ENCODE measurements at places on chromosomes 7 and 10.

- no peak for DNase-seq
Measured at GRCh38 chr10:6769704-6770417, 189.8 kb upstream of the PRKCQ start.

DNA sequence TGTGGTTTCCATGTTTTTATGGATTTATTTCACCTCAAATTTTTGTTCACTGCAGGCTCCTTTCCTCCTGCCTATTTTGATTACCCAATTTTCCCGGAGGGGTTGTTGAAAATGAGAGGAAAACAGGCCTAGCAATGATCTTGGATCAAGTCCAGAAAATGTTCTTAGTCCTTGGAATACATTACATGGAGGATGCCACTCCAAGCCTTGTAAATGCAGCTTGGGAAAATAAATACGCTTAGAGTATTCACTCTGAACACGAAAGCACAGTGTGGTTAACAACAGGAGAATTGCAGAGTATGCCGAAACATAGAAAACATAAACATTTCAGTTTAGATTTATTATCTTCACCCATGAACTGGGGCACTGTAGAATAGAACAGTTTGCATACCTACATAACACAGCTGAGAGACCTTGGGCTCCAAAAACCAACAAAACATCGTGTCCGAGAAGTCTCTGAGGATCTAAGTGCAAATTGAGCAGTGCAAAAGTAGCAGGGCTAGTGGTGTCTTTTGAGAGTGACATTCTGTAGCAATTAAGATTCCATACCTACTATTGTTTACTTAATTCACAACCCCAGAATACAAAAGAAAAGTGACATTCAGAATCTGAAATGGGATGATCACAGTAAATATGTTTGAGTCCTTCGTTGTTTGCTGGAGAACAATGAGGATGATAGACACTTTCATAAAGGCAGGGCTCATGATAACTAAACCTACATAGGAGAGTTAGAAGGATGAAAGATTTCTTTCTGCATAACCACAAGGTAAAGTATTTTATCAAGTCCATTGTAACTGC lies 7.6 kb upstream of the CD36 start:
- DNase-seq: no peak

- DNase-seq: no peak
Measured at GRCh38 chr7:134284952-134285351, 31.8 kb downstream of the SLC35B4 start.

- no peak for DNase-seq
Measured at GRCh38 chr10:11197266-11197712, 179.6 kb downstream of the CELF2 start.

DNA sequence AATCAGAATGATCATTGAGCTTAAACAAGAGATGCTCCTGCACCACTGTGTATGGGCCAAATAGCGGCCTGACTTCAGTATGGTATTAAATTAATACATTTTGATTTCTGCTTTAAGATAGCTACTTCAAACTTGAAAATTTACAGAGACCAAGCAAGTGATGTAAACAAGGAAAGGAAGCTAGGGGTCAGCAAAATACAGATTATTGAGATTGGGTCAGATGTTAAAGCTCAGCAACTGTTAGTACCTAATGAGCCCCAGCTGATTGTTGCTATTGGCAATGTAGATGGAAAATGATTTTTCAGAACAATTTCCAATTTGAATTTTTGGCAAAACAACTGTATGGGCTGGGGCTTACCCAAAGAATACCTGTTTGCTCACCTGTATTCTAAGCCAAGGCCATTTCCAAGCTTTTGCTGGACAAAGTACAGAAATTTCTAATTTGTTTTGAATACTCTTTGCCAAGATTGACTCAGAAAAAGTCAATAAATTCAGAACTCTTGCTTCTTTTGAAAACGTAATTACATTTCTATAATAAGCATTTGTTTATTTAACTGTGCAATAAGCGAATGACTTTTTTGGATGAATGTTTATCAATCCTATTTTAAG lies 23.0 kb upstream of the DLD start:
- no peak for DNase-seq

GRCh38 chr7:3103614-3104398 lies 60.1 kb upstream of the CARD11 start:
- DNase-seq: no peak

- no peak for DNase-seq
Measured at GRCh38 chr10:64365663-64366062, 844.5 kb downstream of the REEP3 start.

GRCh38 chr10:11397077-11397965 lies 214.1 kb downstream of the USP6NL start:
- DNase-seq: no peak

- no peak for DNase-seq
Measured at GRCh38 chr10:103595933-103596726, 102.6 kb downstream of the NEURL1 start.

- DNase-seq: no peak
Measured at GRCh38 chr10:84415539-84416244, 87.3 kb downstream of the CCSER2 start.

DNA sequence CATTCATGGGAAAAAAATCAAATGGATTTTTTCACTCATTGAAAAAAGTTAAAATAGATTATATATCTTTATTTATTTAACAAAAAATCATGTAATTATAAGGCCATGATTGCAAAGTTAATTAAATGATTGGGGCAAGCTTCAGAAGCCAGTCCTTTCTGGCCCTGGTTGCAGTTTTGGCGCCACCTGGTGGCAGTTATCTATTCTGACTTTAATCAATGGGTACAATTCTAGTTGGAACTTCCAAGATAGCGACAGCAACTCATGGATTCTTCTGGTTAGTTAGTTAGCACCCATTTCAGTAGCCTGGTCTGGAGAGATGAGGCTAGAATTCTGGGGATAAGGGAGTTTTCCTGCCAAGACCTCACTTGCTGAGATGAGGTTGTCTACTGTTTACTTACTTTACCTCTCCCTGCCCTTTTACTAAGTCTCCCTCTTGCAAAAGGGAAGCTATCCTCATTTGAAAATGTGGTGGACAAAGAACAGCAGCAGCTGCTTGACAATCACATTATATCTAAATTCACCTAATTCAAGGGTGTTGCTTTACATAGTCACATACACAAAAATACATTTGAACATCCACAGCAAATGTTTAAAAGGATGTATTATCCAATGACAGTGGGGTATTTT lies 42.3 kb downstream of the NOC3L start:
- DNase-seq: no peak

DNA sequence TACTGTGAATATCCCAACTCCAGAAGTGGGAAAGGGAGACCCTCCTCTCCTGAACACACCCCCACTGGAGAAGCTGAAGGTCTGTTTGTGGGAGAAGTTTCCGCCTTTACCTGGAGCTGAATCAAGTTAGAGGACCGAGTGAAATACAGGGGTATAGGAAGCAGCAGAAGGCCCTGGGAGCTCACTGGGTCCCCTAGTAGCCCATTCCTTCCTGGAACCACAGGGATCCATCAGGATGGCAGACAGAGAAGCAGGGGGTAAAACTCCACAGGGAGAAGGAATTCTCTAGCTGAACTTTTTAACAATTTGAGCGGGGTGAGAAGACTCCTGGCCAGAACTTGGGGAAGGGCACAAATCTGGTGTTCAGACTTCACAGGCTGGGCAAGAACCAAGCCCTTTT lies 275.8 kb downstream of the GRID1 start:
- no peak for DNase-seq

- no peak for DNase-seq
Measured at GRCh38 chr10:17074541-17074847, 55.1 kb downstream of the CUBN start.

GRCh38 chr7:135731131-135731530 lies 3.1 kb upstream of the SLC13A4 start:
- DNase-seq: no peak

DNA sequence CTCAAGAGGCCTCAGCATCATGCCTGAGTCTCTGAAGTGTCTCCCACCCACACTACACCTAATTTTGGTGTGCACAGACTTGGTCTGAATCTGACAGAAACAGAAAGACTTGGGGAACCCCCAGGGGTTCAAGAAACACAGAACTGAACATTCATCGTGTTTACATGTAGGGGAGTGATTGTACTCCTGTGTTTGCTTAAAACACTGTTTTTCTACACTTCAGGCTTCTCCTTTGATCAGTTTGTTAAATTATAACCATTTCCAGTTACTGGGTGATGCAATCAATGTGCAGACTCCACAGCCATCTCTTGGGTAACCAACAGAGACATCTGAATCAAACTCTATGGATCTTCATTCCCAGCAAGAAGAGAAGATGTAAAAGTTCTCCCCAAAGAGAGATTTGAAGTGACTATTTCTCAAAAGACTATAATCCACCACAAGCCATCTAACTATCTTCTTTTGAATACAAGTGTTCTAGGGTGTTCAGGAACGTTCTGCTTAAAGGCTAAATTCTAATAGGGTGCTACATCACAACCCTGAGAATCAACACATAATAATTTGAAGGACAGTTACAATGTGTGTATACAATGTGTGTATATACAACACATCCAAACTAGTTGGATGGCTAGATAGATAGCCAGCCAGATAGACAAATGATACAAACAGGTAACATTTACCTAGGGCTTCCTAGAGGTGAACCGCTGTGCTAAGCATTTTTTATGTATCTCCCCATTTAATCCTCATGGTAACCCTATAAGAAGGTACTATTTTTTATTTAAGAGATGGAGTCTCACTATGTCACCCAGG lies 34.2 kb downstream of the DNAJC12 start:
- DNase-seq: no peak

GRCh38 chr10:57395923-57396322 lies 871.8 kb downstream of the IPMK start:
- DNase-seq: no peak

DNA sequence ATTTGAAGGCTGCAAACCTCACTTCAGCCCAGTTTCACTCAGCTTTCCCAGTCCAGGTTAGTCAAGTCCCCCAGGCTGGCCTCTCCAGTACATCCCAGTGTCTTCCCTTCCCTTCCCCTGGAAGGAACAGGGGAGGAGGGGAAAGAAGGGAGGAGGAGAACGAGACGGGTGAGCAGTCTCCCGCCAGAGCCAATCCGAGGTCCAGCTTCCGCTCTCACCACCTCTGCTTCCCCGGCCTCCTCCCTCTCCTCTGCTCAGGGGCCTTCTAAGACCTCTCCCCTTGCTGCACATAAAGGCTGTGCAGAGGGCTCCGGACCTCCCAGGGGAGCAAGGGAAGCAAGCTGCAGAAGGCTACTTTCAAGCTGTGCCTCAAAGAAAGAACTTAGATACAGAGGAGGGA lies 4.1 kb downstream of the ATG9B start:
- DNase-seq: no peak

- DNase-seq: no peak
Measured at GRCh38 chr10:454860-455259, 234.6 kb downstream of the DIP2C start.

- DNase-seq: no peak
Measured at GRCh38 chr10:68594405-68594804, 34.3 kb downstream of the TET1 start.

GRCh38 chr7:117285826-117286225 lies 37.0 kb downstream of the WNT2 start:
- no peak for DNase-seq

GRCh38 chr10:20486791-20487190 lies 410.3 kb downstream of the NEBL start:
- DNase-seq: no peak

DNA sequence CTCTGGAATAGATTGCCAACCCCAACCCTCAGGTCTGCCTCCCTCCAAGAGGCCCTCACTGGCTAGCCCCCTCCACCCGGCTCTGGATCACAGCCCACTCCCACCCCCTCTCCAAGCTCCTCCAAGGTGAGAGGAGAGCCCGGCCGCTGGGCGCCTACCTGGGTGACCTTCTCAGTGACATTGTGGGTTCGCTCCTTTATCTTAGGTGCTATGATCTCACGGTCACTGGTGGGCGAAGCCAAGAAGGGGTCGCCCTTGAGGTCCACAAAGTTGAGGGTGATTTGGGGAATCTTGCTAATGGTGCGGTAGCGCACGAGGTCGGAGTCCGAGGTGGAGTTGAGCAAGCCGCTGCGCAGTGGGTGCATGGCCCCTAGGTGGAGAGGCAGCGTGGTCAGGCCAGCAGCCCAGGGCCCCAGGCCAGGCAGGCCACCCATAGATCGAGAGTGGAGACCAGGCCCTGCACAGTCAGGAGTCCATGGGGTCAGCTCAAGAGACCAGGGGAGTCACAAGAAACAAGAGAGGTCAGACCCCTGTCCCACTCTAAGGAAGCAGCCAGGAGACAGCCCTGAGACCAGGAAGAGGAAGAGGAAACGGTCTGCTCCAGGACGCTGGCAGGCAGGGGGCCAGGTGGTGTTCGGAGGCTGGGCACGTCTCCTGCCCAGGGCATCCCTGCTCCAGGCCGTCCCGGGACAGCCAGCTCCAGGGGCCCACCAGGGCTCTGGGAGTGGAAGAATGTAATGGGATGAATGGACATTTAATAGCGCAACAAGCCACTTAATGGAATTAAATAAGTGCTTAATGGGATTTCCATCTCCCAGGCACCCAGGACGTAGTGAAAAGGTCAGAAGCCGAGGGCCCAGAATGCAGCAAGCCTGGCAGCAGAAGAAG lies 20.7 kb downstream of the KCNH2 start:
- no peak for DNase-seq

DNA sequence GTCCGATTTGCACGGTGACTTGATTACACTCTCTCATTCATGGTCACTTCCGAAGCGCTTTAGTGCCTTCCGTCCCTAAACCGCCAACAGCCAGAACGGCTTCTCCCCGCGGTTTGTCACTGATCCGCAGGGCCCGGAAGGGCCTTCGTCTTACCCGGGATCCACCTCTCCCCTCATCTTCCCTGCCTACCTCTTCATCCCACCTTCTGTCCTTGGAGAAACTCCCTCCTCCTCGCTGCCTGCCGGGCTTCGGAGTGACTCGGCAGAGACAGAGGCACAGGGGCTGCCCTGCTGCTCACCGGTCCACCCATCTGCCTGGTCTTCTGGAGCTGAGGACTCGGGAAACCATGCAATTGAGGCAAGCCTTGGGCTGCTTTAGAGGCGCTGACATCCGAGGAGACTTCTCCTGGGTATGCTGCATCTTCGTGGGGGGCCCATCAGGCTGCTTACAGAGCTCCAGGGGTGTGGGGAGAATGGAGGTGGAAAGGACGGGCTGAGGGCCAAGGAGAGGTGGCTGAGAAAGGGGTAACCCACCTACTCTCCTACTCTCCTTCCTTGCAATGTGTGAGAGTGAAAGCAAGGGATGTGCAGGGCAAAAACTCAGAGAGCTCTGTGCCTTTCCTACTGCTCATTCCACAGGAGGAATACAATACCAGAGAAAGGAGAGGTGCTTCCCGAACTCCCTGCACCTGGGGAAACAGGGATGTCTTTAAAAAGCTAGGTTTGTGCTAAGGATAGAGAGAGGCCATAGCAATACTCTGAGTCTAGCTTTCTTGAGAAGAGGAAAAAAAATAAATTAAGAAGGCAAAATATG lies 1.0 kb upstream of the HOXA11 start:
- no peak for DNase-seq

Data from activated naive CD4-positive, alpha-beta T cell (primary cell).